Fibroblast of skin of back (primary cell): ENCODE measurements at places on chromosomes 6 and 20.

DNA sequence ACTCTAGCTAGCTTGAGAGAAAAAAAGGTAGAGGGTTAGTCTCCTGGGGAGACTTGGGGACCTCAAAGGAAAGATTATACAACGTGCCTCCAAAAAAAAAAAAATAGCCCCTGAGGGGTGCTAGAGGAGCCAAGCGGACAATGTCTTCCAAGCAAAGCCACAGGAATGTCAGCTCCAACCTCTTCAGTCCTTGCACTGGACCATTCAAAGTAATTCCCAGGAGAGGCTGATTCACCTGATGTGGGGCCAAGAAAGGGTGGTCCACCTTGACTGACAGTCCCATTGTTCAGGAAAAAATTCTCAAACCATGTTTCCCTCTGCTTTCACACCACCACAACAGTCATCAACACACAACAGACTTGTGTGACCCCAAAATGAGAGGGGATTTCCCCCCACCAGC lies 30.7 kb downstream of the ASIP start:
- DNase-seq: peak; percentile 85

GRCh38 chr6:104595311-104595820 lies 264.4 kb downstream of the HACE1 start:
- DNase-seq: peak; percentile 76

DNA sequence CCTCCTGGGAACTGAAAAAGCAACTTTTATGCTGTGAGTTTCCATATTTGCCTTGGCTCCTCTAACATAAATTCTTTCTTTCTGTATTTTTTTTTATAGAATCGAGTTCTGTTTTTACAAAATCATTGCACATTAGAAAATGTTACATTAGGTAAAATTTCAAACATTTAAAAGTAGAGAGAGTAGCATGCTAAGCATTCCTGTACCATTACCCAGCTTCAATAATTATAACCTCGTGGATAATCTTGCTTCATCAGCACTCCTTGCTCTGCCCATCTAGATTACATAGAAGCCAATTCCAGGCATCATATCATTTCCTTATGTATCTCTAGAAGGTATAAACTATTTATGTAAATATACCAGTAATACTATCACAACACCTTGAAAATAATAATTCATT lies 15.4 kb upstream of the FBXO30 start:
- DNase-seq: peak; percentile 16

DNA sequence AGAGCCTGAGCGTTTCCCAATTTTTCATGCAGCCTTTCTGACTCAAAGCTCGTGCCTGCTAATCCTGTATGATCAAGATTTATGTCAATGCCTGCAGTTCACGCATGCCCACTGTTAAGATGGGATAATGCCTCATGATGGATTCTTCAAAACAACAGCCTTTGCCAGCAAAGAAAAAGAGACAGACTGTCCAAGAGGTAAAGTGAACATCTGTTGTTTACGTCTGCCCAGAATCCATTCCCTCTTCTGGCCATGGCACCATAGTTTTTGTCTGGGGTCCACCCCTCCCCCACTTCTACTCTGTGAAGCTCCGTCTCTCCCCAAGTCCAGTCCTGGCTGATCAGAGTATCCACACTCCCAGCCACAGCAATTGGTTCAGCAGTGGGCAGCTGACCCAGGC lies 91.9 kb upstream of the EYA2 start:
- DNase-seq: no peak

GRCh38 chr20:53146201-53146891 lies 174.2 kb downstream of the TSHZ2 start:
- DNase-seq: no peak

GRCh38 chr20:57332105-57333089 lies 2.8 kb downstream of the SPO11 start:
- DNase-seq: no peak

GRCh38 chr6:3800850-3801591 lies 48.2 kb upstream of the FAM50B start:
- DNase-seq: peak; percentile 86

GRCh38 chr6:153485072-153485471 lies 354.0 kb upstream of the RGS17 start:
- DNase-seq: no peak

- DNase-seq: no peak
These were observed 585.3 kb upstream of the ARID1B start for GRCh38 chr6:156191895-156192294.

DNA sequence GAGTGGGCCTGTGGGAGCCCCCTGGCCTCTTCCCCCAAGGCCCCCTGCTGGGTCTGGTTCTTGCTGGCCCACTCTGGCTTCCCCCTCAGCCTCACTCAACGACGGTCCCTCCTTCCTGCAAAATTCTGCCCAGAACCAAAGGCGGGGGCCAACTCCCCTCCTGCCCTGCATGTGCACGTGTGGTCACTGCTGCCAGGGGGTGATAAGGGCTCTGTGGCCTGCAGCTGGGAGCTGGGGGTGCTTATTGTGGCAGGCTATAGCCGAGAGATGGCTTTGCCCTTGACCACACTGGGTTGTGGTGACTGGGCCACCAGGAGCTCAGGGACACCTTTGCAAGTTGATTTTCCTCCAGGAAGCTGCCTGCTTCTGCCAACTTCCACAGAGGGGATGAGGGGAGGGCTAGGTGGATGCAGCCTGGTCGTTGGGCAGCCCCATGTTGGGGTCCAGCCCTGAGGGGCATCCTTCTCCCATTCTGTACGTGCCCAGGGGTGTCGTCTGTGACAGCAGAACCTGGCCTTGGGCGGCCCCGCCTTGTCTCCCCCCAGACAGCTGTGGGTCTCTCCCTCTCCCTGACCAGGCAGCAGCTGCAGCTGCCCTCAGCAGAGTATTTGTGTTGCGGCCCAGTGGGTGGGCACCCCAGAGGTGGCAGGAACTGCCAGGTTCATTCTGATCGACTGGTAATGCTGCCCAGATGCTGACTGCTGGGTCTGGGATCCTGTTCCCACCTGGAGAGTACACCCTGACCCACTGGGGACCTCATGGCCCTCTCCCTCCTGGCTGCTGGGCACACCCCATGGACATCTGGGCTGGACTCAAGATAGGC lies 5.6 kb downstream of the TCEA2 start:
- DNase-seq: no peak

GRCh38 chr20:16528078-16528477 lies 45.2 kb downstream of the KIF16B start:
- DNase-seq: no peak

GRCh38 chr6:154187203-154187602 lies 148.2 kb downstream of the OPRM1 start:
- no peak for DNase-seq

DNA sequence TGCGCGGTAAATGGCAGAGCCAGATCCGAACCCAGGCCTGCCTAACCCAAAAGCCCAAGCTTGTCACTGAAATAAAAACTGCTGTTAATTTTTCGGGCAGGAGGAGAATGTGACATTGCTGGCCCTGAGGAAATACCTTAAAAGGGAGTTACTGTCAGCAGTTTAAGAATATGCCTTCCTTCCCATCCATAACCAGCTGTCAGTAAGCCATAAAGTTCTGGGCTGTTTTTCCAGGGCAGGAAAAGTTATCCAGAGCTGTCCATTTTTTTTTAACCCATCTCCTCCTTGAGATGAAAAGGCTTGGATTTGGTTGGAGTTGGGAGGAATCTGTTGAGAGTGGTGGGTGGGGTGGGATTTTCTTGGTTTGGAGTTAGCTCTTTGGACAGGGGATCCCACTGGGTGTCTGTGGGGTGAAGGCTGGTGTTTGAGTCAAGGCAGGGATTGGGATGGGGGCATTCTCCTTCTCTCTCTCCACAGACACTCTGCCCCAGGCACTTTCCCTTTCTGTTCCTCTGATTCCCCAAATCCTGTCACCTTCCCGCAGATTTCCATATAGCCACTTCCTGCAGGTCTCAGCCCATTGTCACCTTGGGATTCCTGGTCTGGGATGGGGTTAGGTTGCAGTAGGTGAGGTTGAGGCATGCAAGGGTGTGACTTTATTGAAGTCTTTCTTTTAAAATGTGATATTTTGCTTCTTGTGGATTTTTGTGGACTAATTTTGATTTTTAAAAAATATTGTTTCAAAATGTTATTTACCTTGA lies 4.3 kb upstream of the KCNG1 start:
- no peak for DNase-seq

- peak; percentile 32 for DNase-seq
These were observed 7.7 kb downstream of the CYP21A2 start for GRCh38 chr6:32045811-32046449.

DNA sequence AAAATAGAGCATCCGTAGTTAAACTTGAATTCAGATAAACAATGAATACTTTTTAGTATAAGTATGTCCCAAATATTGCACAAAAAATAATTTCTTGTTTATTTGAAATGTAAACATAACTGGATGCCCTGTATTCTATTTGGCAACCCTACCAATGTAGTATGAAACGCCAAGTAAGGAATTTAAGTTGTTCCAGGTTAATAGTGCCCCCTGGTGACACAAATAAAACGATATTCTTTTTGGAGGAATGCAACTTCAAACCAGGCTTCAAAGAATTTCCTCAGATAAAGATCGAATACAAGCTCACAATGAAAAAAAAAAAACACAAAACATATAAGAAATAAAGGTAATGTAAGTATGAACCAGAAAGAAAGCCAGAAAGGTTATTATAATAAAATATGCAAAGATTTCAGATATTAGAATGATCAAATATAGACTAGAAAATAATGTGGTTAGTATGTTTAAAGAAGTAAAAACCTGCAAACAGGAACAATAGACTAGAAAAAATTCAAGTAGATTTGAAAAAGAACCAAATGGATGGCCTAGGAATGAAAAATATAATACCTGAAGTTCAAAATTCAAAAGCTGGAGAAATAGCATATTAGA lies 18.4 kb upstream of the AKAP7 start:
- peak; percentile 57 for DNase-seq

GRCh38 chr20:61434341-61434781 lies 182.3 kb downstream of the CDH4 start:
- DNase-seq: peak; percentile 13
